ENCODE measurements at places on chromosomes 7 and 10. TPM values are rescaled to one million over a fixed set of nuclear protein-coding genes. Genes with fewer than 3 reads are reported as not detected.

DNA sequence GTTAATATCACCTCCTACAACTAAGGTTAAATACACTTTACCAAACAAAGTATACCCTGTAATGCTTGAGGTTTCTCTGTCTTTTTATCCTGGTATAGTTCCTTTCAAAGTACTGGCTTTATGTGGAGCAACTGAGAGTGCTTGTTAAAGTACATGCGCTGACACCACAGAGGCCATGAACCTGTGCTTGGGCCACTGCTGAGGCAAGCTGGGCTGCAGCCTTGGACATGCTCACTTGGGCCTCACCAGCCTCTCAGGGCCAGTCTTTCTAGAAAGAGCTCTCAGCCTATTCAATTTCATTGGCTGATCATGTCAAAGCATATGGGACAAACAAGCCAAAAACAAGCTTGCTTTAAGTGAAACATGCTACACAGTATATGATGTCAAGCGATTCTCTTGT is 126.1 kb upstream of the DNAJB12 start:
- DNase-seq: no peak

DNA sequence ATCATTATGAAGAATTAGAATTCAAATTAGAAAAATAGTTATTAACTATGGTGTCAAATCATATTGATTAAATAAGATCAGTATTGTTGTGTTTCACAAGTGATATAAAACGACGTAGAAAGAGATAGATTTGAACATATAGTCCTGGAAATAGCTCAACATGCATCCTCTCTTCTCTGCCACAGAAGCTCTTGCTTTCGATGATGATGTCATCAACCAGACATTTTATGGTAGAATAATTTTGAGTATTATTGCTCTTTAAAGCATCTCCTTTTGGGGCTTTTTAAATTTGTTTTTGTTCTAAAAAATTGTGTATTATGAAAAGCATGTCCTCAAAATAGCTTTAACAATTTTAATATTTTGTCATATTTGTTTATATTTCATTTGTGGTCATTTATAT is 95.0 kb downstream of the DGKB start:
- DNase-seq: no peak

- no peak for DNase-seq
These were observed 258.4 kb downstream of the PLXNA4 start for GRCh38 chr7:132317701-132318351.

GRCh38 chr7:153090764-153091163 is 331.2 kb downstream of the ACTR3B start:
- DNase-seq: no peak

The SUN3 gene
- not detected for total RNA-seq

The CAV1 gene
- 4.9 TPM for total RNA-seq

- no peak for DNase-seq
These were observed 64.6 kb downstream of the WDR37 start for GRCh38 chr10:1120801-1121211.

The SMIM30 gene
- 29.9 TPM for total RNA-seq

DNA sequence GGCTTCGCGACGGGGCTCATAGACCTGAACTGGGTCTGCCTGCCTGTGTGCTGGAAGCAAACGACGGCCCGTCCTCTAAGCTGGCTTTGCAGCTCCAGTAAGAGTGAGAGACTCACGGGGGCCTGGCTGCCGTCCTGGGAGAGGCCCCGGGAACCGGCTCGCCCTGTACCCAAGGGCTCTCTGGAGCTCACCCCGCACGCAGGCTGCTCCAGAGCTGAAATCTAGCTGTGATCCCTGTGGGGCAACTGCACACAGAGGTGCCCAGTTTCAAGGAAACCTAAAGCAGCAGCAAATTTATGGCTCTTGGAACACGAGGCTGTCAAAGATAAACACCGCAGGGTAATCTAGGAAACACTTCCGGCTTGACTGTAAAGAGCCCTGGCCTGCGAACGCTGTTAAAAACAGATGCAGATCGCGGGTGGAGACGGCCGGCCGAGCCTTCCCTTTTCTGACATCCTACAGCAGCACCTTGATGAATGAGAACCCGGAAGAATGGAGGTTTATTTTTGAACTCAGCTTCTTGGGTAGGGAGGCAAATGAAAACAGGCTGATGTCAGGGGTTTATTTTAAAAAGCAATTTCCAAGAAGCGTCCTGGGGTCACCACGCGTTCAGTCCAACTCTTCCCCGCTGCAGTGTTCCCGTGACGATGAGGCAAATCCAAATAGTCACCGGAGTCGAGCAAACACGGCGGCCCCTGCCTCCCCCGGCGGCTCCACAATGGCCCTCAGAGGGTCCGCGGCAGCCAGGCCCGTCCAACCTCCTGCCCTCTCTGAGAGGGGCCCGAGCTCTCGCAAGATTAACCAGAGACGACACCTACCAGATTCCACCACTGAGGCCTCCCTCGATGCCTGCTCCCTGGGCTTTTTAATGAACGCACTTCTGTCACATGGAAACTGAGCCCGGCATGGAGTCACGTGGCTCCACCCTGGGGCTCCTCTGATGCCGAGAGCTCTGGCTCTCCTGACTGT is 29.6 kb downstream of the AMZ1 start:
- DNase-seq: no peak

The NODAL gene
- total RNA-seq: 1.3 TPM

GRCh38 chr7:123397746-123398338 is 136.6 kb downstream of the IQUB start:
- DNase-seq: no peak

The PRSS37 gene
- not detected for total RNA-seq

The GRM8 gene
- total RNA-seq: not detected

DNA sequence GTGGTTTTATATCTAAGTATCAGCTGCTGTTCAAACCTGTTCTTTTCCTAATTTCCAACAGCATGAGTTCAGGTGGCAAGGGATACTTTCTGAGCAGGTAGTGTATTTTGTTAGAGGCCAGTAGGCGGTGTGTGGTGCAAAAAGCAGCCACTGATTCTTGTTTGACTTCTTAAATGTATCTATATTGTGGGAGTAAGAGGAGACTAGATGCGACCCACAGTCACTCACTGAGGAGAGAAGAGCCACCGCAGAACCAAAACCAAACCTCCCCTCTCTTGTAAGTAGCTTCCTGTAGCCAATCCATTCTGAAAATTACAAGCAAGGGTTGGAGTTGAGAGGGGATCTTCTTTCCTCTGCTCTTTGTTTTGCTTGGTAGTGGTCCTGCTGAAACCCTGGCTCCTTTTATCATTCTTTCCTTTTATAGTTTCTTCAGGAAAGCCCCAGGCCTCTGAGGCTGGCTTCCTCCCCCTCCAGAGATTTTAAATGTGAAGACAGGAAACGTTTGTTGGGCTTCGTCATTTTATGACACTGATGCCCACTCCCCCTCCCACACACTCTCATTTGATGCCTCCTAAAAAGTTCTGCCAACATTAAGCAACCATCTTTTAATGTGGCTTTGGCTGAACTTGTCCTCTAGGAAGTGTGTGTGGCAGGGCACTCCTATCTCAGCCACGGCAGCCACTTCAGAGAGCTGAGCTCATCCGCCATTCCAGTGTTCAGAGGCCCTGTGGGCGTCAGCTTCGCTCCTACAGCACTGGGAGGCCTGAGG is 566.0 kb downstream of the SUGCT start:
- DNase-seq: peak; percentile 12

The IGFBP1 gene
- total RNA-seq: not detected

The PPP1R17 gene
- not detected for total RNA-seq

DNA sequence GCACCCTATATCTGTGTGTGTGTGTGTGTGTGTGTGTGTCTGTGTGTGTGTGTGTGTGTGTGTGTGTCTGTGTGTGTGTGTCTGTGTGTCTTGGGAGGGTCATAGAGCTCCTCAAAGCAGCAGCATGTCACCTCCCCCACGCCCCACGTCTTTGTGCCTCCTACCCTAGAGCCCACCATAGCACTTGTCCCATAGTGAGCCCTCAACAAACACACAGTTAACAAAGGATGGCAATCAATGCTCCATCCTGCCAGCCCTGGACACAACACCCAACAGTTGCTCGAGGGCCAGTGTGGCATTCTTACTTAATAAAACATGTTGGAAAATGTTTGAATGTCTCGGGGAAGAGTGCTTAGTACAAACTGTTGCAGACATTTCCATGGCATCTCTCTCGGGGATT is 30.5 kb downstream of the C10orf53 start:
- no peak for DNase-seq

DNA sequence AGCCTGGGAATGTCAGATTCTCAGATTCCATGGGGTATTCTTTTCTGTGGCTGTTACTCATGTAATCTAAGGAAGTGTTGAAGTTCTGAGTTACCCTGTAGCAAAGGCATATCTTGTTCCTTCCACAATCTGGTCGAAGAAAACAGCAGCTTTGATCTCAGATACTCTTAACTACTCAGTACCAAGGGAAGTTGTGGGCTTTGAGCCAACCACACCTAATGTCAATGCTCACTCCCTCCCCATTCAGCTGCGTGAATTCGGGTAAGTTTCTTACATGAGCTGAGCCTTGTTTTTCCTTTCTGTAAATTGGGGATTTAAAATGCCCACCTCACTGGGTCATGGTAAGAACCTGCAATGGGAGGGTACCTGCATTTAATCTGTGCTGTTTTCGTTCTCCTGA is 52.5 kb downstream of the PTPRN2 start:
- no peak for DNase-seq

GRCh38 chr10:70714245-70714644 is 41.9 kb downstream of the ADAMTS14 start:
- DNase-seq: no peak

- peak; percentile 62 for DNase-seq
These were observed 174.2 kb downstream of the PTN start for GRCh38 chr7:137169282-137169698.

- DNase-seq: no peak
These were observed 8.3 kb upstream of the PPP1R35 start for GRCh38 chr7:100444311-100445278.

DNA sequence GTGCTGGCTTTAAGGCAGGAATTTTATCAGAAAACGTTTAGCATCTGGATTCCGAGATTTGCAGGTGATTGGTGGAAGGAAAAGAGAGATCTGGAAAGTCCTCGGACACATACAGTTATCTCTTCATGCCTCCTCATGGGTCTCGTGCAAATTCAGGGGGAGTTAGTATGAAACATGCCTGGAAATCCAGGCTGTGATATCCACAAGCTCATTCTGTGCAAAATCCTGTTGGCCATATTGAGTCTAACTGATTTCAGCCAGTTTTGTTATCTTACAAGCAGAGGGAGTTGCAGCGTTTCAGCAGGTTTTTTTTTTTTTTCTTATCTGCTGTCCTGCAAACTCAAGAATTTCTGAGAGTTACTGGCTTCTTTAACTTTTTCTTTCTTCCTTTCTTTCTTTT is 411.5 kb downstream of the GALNT17 start:
- no peak for DNase-seq

GRCh38 chr10:104084482-104085142 is 1.1 kb downstream of the COL17A1 start:
- no peak for DNase-seq

DNA sequence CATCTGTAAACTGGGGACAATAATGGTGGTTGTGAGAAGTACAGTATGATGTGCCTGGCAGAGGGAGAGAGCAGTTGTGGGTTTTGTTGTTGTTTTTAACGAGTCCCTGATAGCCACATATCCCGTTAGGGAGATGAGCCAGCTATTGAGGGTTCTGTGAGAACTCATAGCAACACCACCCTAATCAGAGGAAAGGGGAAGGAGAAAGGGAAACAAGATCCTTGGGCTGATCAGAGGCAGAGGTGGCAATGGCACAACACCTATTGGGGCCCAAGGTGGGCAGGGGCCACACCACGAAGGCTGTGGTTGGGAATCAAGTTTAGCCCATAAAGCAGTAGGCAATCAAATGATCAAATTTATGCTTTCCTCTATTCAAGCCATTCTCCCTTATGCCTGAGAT is 1.7 kb upstream of the MRPS24 start:
- no peak for DNase-seq

- DNase-seq: peak; percentile 37
These were observed 96.3 kb downstream of the ALOX5 start for GRCh38 chr10:45470098-45471012.

The ZNF365 gene
- not detected for total RNA-seq

The CALML3 gene
- total RNA-seq: 0.18 TPM

GRCh38 chr7:28182071-28182471 is 1.5 kb upstream of the JAZF1 start:
- no peak for DNase-seq

- no peak for DNase-seq
These were observed 236.4 kb upstream of the GRM3 start for GRCh38 chr7:86407291-86407690.

DNA sequence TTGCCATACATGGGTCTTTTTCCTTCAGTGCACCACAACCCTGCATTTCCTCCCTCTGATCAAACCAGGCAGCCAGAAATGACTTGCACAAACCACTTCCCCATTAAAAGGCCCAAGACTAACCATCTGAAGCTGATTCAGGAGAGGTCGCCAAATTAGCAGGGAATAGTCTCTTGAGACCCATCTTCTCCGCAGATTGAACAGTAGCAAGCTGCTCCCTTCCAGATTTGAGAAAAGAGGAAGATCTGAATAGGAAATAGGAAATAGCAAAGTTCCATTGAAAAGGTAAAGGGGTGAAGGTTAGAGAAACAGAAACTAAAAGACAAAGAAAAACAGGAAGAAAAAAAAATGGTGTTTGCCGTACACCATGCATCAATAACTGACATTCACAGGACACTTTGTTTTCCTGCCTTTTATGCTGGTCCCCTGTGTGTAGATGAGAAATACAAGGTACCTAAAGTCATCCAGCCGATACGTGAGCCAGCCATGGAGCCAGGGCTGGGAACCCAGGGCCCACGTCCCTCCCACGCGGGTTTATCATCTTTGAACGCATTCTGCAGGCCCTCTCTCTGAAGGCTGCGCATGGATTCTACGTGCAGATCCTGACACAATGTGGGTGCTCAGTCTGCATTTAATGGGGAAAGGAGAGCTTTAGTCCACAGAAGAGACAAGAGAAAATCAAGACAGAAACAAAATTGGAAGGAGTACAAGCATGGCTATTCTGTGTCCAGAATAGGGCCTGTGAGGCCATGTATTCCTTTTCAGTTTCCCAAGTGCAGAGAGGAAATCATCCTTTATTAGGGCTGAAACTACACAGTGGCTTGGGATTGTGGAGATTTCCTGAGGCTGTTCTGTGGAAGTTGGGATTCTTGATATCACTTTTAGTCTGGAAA is 268.4 kb upstream of the NPVF start:
- no peak for DNase-seq

- DNase-seq: no peak
These were observed 120.7 kb upstream of the GDF10 start for GRCh38 chr10:47179291-47179647.

The HECW1 gene
- total RNA-seq: 1.7 TPM
